ENCODE measurements at places on chromosomes 7 and 10. TPM values are rescaled to one million over a fixed set of nuclear protein-coding genes. Genes with fewer than 3 reads are reported as not detected.

DNA sequence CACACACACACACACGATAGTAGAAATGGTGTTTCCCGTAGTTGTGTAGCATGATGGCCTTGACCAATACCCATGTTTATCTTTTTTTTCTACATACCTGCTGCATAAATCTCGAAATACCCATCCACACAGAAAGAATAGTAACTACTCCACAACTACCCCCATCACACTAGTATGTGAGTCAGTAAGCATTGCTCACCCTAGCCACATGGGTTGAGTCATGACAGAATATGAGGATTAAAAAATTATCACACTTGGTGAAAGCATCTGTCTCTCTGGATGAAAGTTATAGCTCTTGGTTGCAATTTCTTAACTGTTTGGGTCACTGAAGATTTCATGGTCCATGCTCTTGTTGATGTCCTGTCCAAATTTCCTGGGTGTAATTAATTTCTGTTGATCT, 103.4 kb upstream of the MDFIC start:
- DNase-seq, result peak; percentile 63

DNA sequence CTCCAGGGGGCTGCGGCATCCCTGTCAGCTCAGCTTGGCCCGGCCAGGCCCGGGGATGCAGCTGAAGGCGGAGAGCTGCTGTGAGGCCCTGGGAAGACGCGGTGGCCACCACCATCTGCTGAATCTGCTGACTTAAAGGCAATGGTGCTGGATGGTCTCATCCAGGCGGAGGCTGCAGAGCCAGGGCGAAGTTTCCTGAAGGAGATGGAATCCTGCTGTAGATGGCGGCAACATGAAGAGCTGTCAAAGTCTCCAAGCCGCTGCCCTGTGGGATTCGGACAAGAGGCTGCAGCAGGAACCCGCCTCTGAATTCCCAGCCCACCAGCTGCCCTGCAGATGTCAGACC, 200.1 kb downstream of the PTPRN2 start:
- DNase-seq, result no peak

DNA sequence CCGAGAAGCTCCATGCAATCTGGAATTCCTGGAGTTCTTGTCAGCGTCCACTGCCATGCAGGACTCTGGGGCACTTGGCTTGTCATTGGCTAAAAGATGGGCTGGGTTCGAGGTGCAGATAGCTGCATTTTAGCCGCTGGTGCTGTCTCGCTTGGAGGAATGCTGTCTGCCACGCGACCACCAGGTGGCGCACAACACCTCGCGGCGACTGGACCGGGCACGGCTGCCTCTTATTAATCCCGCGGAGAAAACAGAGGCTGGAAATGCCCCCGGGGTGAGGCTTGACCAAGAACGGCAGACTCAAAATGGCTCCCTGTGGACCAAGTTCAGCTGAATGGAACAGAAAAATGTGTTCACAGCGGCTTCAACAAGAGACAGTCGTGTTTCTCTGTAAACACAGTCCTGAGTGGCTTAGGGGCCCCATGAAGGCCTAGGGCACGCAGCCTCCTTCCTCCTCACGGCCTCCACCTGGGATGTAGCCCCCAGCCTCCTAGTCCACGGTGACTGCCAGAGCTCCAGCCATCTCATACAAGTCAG, 46.2 kb downstream of the AOC1 start:
- peak; percentile 45 for DNase-seq

DNA sequence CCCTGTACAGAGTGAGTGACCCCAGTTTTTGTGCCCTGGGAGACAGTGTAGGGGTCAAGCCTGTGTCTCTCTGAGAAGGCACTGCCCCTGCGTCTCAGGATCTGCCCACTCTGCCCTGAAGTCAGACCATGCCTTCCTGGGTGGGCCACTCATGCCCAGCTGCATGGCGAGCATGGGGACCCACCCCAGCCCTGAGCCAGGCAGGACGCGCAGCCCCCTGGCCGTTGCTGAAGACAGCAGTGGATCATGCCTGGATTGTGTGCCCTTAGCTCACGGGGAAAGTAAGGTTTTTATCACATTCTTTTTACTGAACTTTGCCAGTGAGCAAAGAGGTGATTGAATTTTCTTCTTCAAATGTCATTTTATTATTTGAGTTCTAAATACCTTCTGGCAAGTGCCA, 66.2 kb downstream of the WDR37 start:
- DNase-seq, result no peak

GRCh38 chr7:112226701-112227276, 20.3 kb downstream of the ZNF277 start:
- DNase-seq, result no peak

- no peak for DNase-seq
Measured at GRCh38 chr10:17780727-17781126, 28.4 kb upstream of the MRC1 start.

DNA sequence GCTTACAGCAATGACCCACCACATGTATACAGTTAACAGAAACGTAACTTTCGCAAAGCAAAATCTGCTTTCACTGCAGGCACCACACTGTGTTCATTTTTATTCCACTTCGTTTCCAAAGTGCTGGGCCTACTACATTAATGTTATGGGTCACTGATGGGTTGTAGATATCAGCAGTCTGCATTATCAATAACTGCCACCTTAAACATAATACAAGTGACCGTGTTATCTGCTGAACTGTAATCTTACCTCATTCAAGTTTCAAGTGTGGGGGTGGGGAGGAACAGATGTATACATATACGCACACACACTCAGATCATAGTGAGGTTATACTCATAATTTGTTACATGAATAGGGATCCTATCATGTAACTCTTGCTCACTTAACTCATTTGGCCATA, 21.1 kb downstream of the RNF32 start:
- no peak for DNase-seq

GRCh38 chr7:158549176-158549615, 38.4 kb downstream of the PTPRN2 start:
- DNase-seq, result no peak

DNA sequence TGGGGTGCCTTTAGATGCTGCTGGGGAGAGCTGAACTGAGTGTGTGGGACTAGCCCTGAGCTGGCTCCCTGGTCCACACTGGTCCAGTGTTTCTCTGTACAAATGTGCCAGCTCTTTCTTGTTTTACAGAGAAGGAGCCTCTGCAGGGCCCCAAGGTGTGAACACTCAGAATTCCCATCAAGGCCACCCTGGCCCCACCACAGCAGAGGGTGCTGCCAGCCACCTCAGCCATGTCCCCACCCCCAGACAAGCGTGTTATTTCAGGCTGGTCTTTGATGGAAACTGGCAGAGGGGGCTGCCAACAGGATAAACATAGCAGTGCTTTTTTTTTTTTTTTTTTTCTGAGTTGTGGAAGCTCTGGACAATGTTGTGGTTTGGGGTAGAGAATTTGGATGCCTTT, 68.5 kb upstream of the LRRC18 start:
- DNase-seq, result no peak

DNA sequence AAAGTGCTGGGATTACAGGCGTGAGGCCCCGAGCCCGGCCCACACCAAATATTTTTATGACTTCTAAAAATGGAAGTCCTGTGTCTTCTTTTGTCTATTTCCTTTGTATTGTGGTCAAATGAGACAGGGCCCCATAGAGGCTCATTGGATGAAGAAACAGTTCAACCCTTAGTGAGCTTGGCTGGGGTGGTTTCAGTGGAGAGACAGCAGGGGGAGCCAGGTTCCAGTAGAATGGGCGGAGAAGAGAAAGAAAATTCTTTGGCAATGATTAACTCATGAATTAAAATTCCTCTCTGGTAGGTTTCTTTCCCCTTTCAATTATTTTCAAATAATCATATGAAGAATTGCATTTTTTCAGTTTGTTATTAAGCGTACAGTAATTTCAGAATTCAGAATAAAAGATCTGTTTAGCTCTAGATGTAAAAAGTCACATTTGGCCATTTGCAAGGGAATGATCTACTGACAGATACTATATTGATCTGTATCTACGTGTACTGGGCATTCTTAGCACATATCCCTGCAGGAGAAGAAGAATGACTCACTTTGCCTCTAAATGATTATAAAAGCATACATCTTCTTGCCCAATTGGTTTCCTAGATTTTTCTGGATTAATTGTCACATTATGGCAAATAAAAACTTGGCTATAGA, 43.2 kb downstream of the PNLIPRP3 start:
- DNase-seq, result peak; percentile 44

- DNase-seq, result peak; percentile 57
Measured at GRCh38 chr7:8261711-8262695, at the start of gene ICA1. Gene ICA1 (minus strand): TSS chr7:8262167. CDS start chr7:8235926, 26,241 bp downstream.

- no peak for DNase-seq
Measured at GRCh38 chr7:134757938-134758337, 21.5 kb upstream of the CALD1 start.

GRCh38 chr7:45421806-45422205, 152.4 kb upstream of the ADCY1 start:
- no peak for DNase-seq

DNA sequence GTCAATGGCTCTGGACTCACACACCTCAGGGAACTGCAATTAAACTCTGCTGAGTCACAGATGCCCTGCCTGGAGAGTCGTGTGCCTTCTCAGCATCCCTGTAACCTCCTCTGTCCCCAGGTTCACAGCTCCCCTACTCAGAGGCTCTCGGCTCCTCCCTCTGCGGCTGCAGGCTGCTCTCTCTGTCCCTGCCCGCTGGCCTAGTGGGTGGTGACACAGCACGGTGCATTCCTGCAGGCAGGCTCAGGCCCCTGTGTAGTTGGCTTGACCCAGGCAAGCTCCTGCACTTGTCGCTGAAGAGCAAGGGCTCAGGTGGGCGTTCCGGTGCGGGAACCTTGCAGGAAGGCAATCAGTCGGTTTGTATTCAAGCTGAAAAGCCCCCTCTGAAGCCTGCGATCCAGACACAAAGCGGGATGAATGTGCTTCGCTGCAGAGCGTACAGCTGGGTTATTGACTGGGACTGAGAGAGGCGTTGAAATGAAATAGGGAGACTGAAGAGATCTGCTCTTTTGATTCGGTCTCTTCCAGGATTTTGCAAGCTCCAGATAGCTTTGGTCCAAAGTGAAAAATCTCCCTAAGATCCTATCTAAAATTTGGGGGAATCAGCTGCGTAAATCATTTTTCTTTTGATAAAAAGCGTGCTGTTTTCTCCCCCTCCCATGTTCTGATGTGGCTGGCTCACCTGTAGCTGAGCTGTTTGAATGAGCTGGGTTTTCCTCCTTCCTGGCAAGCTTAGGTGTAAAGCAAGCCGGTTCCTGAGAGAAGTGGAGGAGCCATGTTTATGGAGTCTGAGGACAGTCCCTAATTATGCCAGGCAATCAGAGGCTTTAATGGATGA, 208.7 kb upstream of the PHYHIPL start:
- DNase-seq, result peak; percentile 72

- peak; percentile 7 for DNase-seq
Measured at GRCh38 chr7:49187543-49188268, 263.4 kb downstream of the CDC14C start.

GRCh38 chr10:43251419-43252165, 15.3 kb downstream of the RASGEF1A start:
- no peak for DNase-seq

- DNase-seq, result peak; percentile 34
Measured at GRCh38 chr10:116444527-116445142, 17.0 kb downstream of the PNLIPRP3 start.

- DNase-seq, result no peak
Measured at GRCh38 chr10:60479305-60480020, 89.8 kb upstream of the ANK3 start.

DNA sequence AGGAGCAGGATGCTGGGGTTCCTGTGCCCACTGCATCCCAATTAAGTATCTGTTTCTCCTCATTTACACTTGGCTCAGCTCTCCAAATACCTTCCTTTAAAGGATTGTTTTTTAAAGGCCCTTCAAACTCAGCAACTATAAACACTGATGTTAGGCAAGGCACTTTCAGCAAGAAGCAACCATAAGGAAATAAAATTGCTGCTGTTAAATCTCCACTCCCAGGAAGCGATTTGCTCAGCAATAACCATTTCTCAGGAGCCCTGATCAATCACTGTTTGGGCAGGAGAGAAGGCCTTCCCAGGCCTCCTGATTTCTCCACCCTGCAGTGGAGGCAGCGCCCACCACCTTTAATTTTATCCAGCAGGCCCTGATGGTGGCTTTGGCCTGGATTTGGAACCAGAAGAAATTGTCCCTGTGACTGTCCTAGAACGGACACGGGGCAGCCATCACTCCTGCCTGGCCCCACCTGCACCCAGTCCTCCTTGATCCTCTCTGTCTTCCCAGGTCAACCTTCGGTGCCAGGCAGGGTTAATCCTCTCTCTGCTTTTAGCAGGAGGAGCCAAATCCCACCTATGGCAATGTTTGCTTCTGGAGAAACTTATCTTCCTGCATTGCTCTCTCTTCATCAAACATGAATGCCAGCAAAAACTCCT, 199.8 kb downstream of the PLXNA4 start:
- DNase-seq, result no peak

- no peak for DNase-seq
Measured at GRCh38 chr10:78173360-78174015, 139.8 kb downstream of the RPS24 start.

DNA sequence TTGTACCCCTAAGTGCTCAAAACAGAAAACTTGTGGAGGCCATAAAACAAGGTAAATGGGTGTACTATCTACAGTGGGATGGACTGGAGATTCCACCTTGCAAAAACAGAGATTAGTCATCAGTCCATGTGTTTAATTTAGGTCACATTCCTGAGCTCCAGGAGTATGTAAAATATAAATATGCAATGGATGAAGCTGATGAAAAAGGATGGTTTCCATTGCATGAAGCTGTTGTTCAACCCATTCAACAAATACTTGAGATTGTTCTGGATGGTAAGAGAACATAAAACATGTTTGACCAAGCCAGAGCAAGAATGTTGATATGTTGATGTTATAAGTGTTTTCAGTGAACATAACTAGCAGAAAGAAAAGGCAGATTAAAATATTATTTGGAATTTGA, 14.6 kb downstream of the ASB15 start:
- DNase-seq, result no peak

DNA sequence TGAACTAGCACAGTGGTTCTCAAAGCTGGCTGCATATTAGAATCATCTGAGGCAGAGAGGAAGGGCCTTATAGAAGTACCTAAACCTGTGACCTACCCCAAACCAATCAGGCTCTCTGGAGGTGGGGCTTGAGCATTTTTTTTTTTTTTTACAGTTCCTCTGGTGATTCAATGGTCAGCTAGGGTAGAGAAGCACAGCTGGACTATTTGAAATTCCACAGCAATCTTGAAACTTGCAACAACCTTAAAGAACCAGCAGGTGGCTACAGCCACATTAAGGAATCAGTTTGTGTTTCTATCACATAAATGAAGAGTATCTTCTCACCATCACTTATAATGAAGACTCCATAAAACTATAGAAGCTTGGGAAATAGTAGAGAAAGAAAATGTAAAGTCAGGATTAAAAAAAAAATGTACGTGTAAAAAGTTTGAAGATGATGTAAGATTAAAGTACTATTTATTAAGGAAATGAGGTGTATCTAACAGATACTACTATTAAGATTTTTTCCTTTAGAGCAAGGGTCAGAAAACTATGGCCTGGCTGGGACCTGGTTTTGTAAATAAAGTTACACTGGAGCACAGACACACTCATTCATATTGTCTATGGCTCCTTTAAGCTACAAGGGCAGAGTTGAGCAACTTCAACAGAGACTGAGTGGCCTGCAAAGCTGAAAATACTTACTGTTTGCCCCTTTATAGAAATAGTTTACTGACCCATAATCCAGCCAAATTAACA, 3.8 kb downstream of the RTKN2 start:
- DNase-seq, result peak; percentile 95

OTUD1 gene
- 4.7 TPM for total RNA-seq

SUV39H2 gene
- total RNA-seq, result 50.5 TPM

UTF1 gene
- not detected for total RNA-seq

Data from A172 (cell line).